Esophagus muscularis mucosa (tissue), 4 donors: ENCODE measurements at places on chromosomes 3 and 15. TPM values are rescaled to one million over a fixed set of nuclear protein-coding genes. Genes with fewer than 3 reads are reported as not detected.

The SIN3A gene
- total RNA-seq = 38.2 TPM

- DNase-seq = no peak
These were observed 4.6 kb downstream of the TLE3 start for GRCh38 chr15:70093070-70093469.

The REC114 gene
- not detected for total RNA-seq

- no peak for DNase-seq
These were observed 94.2 kb downstream of the PLXNA1 start for GRCh38 chr3:127077068-127077467.

The MYEF2 gene
- total RNA-seq = 20.0 TPM

DNA sequence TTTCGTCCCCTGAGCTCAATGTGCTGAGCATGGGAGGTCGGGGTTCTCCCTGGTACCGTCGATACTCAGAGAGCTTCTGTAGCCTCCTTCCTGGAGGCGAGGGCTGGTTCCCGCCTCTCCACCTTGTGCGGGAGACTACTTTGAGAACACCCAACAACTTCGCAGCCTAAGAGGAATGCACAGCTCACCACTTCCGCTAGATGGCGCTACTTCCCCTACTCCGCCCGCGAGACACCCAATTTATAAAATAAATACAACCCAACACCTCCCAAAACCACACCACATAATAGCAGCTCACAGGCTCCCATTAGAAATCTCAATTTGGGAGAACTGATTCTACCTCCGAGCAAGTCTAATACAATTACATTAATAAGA is 1.2 kb downstream of the RGMA start:
- peak; percentile 98 for DNase-seq

The AHSG gene
- not detected for total RNA-seq

The CFAP161 gene
- 0.71 TPM for total RNA-seq

DNA sequence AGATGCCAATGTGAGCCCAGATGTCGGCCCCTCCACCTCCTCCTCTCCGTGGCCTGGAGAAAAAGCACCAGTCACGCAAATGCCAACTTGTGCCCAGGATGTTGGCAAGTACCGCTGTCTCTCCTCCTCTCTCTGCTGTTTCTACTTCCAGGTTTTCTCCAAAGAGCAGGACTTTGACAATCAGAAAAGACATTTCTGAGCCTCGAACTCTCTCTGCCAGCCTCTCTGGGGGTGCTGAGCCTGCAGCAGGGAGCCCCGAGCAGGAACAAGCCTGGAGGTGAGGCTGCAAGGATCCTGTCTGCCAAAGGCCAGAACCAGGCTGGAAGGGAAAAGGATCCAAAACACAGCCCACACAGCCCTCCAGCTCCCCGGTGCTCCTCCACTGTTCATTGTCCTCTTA is 89.7 kb downstream of the SEC22A start:
- DNase-seq = no peak

- DNase-seq = no peak
These were observed 243.8 kb downstream of the SOX2 start for GRCh38 chr3:181955566-181955965.

- no peak for DNase-seq
These were observed 13.4 kb downstream of the CIDEC start for GRCh38 chr3:9866639-9867038.

The TMIE gene
- total RNA-seq = 0.69 TPM

DNA sequence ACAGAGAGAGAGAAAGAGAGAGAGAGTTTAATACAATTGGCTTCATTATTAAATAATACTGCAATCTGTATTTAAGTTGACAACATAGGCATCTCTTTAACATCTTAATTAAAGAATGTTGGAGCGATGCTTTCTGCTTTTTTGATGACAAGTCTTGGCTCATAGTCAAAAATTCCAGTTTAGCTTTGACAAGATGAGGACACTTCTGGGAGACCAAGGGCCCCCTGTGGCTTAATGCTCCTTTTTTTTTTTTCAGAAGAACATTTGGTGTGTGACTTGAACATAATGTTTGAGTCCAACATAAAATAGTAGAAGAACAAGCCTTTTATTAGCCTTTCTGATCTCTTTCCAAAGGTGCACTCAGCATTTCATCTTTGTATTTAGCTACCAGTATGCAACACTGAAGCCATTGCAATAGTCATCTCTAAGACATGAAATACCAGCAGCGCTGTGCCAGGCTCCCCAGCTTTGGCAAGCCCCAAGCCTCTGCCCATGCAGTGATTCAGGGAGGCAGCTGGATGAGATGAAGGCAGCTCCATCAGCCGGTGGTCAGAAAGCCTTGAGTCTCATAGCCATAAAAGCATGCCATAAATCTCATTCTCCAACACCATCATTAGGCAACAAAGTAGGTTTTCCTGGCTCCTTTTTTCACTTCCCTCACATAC is 349.4 kb upstream of the SEMA6D start:
- DNase-seq = no peak

The CNTN3 gene
- 1.4 TPM for total RNA-seq

The TRH gene
- not detected for total RNA-seq

The GNAT1 gene
- total RNA-seq = not detected

- DNase-seq = no peak
These were observed 154.2 kb upstream of the SMAD3 start for GRCh38 chr15:66911131-66911700.

DNA sequence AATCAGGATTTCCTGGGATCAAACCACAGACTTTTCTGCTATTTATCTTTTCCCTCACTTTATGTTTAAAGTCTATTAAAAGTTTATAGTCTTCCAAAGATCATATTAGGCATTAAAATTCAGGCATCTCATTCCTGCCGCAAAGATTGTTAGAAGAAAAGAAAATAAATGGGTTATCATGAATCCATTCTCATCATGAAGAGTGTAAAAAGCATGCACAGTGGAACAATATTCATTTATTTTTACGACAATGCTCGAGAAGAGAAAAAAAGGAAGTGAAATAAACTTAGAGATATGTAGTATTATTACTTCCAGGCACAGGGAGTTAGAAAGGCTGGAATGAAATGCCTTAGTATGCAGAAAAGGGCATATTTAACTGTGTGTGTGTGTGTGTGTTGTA is 213.7 kb upstream of the PLSCR5 start:
- no peak for DNase-seq

DNA sequence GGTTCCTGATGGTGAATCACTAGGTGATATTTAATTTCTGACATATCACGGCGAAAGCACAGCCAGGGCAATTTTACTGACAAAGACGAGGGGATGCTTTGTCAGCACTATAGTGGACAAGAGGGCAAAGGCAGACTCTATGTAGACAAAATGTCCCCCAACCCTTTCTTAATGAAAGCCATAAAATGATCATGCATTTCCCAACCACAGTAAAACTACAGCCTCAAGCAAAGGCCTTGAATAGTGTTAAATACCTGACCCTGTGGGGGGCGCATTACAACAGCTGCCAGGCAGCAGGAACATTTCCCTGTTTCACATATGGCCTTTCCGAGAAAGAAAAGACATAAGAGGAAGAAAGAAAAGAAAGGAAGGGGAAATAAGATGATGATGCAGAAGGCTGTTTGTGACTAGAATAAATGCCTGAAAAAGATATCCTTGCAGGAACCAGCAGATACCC is 49.5 kb downstream of the GLDN start:
- no peak for DNase-seq

The FES gene
- 41.9 TPM for total RNA-seq

The EPB42 gene
- total RNA-seq = not detected

The PATL2 gene
- total RNA-seq = 0.19 TPM

DNA sequence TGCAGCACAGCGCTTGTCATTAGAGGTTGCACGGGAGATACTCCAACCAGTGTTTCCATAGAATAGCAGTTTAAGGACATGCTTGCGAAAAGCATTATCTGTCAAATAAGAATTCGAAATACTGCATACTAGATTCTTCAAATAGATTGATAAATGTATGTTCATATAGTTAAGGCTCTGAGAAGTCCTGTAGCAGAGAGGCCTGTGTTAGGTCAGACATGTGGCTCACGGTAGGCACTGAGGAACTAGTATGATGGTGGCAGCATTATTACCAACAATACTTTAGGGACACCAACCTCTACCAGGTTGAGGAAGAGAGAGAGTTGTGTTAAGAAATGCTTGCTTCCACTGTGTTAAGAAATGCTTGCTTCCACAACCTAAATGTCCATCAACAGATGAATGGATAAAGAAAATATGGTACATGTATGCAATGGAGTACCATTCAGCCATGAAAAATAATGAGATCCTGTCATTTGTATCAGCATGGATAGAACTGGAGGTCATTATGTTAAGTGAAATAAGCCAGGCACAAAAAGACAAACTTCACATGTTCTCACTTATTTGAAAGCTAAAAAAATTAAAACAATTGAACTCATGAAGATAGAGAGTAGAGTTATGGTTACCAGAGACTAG is 14.9 kb downstream of the MTMR14 start:
- DNase-seq = no peak

DNA sequence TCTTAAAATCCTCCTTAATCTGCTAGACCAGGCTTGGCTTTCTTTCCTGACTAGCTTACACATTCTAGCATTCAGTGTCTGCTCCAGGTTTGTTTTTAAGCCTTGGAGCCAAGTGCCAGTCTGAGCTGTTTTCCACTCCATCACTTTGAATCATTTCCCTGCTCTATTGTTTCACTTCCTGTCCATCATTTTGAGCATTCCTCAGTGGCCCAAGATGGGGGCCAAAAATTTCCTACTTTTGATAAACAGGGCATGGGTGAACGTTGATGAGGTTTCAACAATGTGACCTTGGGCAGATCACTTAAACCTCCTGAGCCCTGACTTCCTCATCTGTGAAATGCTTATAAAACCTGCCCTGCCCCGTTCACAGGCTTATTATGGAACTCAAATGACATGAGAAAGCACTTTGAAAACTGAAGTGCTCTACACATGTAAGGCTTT is 4.4 kb downstream of the CYP19A1 start:
- DNase-seq = no peak

DNA sequence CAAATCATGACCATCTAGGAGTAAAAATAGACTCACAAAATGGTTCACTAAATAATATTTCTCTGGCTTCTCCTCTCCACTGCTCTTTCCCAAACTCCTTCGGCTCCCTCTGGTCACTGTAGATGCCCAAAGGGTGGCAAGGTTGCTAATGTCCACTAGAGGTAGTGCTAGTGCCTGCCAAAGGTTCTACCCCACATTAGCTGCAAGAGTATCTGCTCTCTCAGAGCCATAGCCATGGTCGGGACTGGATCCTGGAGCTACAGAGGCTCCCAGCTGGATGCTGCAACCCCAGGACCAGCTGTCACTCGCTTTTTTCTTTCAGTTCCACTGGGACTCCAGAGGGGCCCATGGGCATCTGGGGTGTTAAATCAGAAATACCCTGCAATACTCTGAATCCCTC is 8.5 kb downstream of the HTR3D start:
- DNase-seq = no peak

- DNase-seq = no peak
These were observed 776.1 kb downstream of the ROBO1 start for GRCh38 chr3:78991656-78992055.

- peak; percentile 60 for DNase-seq
These were observed 10.8 kb upstream of the C3orf22 start for GRCh38 chr3:126569390-126569975.

DNA sequence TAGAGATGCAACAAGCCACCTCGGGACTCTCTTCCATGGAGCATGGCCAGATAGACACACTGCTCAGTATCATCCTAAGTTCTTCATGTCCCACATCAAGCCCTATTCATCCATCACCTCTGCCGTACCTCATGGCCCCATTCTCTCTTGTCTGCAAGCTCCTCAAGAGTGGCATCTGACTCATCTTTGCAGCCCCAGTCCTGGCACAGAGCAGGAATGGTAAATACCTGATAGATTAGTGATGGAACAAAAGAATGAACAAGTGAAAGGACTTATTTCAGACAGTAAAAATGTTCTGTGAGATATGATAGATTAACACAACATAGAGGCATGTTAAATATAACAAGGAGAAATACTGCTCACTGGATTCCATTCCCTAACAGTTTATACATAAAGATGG is 176.4 kb downstream of the ISL2 start:
- no peak for DNase-seq

DNA sequence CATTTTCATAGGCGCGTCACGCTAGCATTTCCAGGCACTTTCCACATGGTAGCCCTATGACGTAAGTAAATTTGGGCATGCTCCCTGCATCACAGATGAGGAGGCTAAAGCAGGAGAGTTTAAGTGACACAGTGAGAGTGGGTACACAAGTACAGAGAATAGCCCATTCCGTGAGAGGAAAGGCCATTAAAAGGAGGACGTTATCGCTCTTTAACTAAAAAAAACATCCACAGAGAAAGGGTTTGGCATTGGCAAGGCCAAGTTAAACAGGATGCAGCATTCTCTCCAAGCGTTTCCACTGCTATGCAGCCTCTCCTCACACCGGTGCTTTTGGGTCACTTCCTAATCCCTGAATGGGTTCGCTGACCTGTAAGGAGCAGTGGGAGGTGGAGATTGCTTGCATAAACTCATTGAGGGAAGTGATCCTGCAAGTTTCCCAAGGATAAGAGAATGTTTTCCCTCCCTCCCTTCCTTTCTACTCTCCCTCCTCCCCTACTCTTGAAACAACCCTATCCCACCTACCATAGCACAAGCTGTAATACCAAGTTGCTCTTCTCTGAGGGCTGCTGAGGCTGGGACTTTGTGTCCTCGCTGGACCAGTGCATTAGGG is 147.7 kb downstream of the VGLL4 start:
- DNase-seq = no peak

The OR5K2 gene
- total RNA-seq = not detected

The SH3GL3 gene
- not detected for total RNA-seq

DNA sequence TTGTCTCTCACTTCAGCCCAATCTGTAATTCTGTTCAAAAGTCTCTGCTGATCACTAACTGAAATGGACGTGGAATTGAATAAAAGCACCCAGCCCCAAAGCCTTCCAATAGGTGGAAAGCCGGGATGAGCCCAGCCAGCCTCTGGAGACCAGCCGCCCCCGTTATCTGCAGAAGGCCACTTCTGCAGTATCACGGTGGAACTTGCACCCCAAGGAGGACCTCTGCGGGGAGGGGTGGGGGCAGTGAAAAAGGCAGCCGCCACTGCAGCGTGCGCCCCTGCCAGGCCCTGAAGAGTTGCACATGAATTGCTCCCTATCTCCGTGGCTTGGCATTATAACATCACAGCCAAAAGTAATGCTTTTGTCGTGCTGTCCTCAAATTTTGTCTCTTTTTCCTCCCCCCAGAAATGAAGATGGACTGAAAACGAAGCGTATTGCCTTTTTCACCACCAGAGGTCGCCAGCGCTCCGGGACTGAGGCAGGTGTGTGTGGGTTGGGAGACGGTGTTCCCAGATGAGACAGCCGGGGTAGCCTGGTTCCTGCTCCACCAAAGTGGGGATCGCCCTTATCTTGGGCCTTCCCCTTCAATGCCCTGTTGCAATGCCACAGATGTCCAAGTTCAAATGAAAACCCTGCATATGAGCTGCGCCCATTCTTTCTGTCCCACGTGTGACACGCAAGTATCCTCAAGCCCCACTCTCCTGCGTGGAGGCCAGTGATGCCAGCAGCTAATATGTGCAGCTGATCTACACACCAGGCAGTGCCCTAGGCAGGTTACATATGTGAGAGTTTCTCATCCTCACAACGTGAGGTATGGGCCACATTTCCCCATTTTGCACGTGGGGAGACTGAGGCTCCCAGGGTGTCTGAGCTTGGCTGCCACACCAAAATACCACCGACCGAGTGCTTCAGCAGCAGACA is 96.0 kb downstream of the LRRK1 start:
- DNase-seq = peak; percentile 90

The GOLGA8Q gene
- 2.1 TPM for total RNA-seq

The KNG1 gene
- total RNA-seq = not detected

The PRR20G gene
- total RNA-seq = not detected

- no peak for DNase-seq
These were observed 97.8 kb downstream of the SEC22A start for GRCh38 chr3:123299581-123299980.

- DNase-seq = no peak
These were observed 80.1 kb upstream of the HERC1 start for GRCh38 chr15:63913786-63914315.

The SYNPR gene
- not detected for total RNA-seq
